ENCODE measurements at places on chromosomes 12 and 14.

DNA sequence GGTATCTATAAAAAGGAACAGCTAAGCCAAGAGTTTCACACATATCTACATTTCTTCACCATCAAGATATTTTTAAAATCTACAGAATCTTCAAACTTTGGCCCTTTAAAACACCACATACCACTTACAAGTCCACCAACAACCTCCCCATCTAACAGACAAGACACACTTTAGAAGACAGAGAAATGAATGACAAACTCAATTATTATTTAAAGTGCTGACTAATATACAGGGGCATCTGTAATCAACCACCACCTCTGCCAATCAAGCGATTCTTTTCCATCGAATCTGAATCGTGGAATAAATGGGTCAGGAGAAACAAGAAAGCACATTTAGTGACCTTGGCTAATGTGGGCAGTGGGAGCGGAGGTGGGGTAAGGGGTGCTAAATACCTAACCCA lies 7.7 kb downstream of the SETD3 start:
- no peak for DNase-seq

DNA sequence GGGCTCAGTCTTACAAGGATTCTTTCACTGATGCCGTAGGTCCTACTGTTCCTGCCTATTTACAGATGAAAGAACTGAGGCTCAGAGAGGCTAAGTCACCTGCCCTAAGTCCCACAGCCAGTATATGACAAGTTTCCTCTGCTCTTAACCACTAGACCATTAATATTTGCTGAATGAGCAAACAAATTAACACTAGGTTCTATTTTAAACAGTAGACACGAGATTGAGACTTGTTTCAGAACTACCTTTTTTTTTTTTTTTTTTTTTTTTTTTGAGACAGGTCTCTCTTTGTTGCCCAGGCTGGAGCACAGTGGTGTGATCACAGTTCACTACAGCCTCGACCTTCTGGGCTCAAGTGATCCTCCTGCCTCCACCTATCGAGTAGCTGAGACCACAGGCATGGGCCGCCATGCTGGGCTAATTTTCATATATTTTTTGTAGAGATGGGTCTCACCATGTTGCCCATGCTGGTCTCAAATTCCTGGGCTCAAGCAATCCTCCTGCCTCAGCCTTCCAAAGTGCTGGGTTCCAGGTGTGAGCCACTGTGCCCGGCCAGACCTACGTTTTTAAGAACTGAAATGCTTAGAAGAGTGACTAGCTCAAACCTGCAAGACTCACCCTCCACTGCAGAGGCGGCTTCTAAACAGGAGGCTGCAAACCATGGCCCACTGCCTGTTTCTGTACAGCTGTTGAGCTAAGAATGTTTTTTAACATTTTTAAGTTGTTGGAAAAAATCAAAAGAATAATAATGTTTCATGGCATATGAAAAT lies 12.9 kb downstream of the SYNE3 start:
- no peak for DNase-seq

GRCh38 chr12:69070319-69071090 lies 137.5 kb upstream of the CPM start:
- DNase-seq, result peak; percentile 47

- DNase-seq, result no peak
These were observed 18.8 kb downstream of the SLC35F4 start for GRCh38 chr14:57847096-57847495.

GRCh38 chr14:31582836-31583452 lies 21.7 kb downstream of the NUBPL start:
- no peak for DNase-seq

DNA sequence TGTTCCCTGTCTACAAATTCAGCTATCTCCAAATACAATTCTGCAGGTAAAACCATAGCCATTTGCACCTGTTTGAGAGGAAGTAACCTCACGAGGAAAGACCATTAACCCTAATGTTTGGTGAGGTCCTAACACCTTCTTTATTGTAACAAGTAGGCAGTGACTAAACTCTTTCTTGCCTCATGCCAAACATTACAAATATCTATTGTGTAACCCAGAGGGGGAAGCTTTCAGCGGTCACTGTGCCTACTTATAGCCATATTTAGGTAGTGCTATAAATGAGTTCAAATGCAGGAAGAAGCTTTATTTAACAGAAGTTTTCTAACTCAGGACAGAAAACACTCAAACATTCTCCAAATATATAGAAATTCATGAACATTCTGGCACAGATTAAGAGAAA lies 252.7 kb downstream of the LRFN5 start:
- DNase-seq, result no peak

- DNase-seq, result no peak
These were observed 31.9 kb upstream of the HIF1A start for GRCh38 chr14:61663312-61663979.

GRCh38 chr12:87413784-87414183 lies 615.4 kb downstream of the C12orf50 start:
- DNase-seq, result no peak

DNA sequence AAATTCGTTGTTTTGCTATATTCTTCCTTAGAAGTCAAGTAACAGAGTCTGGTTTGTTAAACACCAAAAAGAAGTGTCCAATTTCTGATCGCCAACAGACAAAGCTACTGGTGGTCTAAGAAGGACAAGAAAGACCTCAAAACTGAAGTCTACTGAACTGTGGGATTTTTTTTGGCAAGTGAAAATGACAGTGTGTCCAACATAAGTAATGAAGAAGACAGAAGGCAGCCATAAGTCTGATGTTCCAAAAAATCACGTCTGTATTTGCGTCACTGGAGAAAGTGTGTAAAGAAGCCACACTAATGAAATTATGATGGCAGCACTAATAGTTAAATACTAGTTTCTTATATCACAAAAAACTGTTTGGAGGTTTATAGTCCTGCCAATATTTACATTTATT lies 32.6 kb downstream of the WASHC3 start:
- DNase-seq, result no peak

DNA sequence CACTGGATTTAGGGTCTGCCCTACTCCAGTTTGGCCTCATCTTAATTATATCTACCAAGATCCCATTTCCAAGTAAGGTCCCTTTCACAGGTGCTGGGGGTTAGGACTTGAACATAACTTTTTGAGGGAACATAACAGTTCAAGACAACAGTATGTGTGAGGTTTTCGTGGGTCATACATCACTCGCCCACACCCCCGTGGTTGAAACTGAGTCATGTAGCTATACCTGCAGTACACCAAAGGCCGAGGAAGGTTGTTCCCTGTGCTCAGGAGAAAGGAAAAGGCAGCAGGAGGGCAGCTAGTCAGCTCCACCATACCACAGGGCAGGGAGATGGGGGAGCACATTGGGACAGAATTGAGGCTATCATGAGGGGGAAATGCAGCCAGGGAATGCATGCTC lies 167.0 kb downstream of the PPM1H start:
- DNase-seq, result peak; percentile 33

- no peak for DNase-seq
These were observed 6.4 kb upstream of the ALX1 start for GRCh38 chr12:85273381-85274314.

DNA sequence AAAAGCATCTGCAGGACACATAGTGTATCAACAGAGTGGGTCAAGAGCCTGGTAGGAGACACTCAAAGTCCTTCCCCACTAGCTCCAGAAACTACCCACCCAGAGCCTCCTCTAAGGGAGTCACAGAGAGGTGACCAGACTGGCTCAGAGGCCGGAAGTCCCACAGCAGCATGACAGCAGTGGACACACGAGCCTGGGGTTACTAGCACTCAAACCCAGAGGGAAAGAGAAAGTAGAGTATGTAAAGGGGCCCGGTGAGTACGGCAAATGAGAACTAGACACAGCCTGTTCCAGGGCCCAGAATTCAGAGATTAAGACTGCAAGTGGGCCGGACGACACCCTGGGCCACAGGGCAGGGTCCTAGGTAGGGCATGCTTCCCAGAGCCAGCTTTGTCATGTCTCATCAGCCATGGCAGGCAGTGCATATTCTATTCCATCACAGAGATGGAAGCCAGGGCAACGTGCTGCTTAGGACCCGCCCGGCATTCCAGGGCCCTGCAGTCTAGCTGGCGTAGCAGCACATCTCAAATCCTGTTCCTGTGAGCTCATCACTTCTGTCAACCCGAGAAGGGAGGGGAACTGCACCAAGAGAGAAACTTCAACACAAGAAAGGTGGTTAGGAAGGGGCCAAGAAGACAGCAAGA lies 4.2 kb downstream of the IFFO1 start:
- no peak for DNase-seq

DNA sequence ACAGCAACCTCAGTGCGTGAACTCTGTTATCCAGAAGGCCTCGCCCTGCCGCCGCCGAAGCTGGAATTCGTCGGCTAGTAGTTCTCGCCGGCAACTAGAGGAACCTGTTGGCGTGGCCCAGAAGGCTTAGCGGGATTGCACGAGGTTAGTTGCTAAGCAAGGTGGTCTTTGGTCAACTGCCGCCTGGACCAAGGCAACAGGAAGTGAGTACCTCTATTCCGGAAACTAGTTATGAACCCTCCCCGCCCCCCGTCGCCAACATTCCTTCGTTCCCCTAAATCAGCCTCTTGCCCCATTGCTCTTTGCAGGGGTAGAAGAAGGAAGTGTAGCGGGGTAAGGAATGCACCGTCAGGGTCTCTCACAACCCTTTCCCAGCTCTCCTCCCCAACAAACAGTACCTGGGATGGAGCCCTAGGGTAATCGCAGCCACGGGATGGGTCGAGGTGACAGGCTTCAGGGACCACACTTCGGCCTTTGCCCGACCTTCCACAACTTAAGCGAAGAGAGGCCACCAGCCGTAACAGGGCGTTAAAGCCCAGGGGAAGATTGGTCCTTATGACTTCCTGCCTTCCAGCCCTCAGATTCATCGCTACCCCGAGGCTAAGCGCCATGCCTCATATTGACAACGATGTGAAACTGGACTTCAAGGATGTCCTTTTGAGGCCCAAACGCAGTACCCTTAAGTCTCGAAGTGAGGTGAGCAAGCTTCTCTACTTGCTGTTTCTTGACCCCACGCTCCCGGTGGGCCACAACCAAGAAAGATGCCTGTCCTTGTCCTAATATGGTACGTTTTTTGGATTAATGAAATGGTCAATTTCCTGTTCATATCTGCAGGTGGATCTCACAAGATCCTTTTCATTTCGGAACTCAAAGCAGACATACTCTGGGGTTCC lies at the start of gene GMPR2:
GMPR2 (plus strand) TSS at position 285 of the 893 bp plus-strand sequence; CDS start at position 610, 325 bp downstream.
- no peak for DNase-seq

- DNase-seq, result no peak
These were observed 444.4 kb upstream of the ATP2B1 start for GRCh38 chr12:90152897-90153624.

DNA sequence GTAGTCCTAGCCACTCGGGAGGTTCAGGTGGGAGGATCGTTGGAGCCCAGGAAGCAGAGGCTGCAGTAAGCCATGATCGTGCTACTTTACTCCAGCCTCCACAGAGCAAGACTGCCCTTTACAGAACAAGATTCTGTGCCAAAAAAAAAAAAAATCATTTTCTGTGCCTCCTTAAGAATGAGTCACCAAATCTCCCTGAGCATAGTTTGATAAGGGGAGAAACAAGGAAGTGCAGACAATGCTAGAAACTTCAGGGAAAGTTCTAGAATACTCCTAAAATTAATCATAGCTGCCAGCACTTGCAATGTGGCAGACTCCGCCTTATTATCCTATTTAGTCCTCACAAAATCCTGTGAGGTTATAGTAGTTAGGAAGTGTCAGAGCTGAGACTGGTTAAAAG lies 74.5 kb downstream of the KCNK10 start:
- DNase-seq, result no peak

DNA sequence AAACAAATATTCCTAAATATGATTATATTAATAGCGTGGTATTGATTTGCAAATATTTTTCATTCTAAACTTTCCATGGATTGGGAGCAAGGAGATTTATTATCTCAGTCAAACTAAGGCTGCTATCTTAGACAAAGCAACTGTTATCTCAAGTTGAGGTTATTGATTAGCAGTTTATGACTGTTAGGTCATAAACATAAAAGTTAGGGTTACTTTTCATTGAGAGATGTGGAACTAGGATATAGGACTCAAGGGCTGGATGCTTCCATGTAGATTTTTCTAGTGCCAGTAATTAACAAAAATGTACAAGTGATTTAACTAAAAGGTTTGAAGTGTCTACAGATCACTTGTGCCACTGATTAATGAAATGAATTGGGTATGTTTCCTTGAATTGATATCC lies 19.1 kb downstream of the SCFD1 start:
- DNase-seq, result no peak

GRCh38 chr12:97757481-97758193 lies 295.0 kb downstream of the RMST start:
- no peak for DNase-seq

- no peak for DNase-seq
These were observed 186.6 kb upstream of the RMST start for GRCh38 chr12:97275728-97276590.

DNA sequence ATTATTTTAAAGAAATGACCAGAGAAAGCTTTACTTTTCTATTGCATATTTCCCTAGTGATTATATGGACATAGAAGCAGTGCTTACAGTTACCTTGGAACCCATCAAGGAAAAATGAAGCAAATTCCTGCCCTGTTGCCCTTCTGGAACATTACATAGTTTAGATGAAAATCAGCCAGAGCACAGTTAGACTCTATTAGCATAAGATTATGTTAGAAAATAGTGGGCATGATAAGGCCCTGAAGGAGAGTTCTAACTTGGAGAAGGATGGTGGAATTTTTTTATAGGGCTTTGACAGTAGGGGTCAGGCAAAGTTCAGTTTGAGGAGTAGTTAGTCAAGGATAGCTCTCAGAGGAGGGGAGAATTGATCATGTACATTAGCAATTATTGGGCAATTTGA lies 74.3 kb downstream of the FUT8 start:
- no peak for DNase-seq

- no peak for DNase-seq
These were observed 73.6 kb downstream of the ARID2 start for GRCh38 chr12:45803111-45803510.

DNA sequence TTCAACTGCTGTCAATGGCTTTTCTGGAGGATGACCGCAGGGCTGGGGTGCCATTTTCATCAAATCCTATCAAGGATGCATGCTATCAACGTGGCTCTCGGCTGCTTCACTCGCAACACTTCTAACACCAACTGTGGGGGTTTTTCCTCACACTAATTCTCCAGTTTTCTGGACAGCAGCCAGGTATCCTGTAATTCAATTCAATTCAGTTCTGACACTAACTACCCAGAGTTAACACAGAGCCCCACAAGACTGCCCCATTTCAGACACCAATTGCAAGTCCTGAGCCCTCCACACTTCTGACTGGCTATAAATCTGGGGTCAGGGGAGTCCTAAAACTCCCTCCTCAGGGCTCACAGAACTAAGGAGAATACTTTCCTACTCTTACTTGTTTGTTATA lies 55.3 kb upstream of the TMCC3 start:
- no peak for DNase-seq

DNA sequence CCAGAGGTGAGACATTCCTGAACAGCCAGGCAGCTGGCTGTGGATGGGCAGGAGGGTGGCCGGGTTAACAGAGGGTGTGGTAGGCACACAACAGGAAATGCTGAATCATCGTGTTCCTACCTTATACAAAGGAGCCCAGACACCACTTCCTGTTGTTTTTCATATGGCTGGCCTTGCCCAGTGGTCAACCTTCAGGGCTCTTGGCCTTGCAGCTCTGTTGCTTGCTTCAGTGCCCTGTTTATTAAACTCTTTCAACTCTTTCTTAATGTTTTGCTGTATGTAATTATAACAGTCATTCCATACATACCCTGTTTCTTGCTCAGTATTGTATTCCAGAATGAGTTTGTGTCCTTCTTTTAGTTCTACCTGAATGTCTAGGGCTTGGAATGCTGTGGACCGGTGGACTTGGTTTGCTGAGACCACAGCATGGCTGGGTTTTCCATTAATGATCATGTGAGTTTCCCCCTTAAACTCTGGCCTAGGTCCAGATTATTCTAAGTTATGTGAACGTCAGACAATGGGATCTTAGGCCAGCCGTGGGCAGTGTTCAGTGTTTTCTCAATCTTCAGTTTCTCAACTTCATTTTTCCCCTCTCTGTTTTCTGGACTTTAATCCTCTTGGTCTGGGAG lies 11.9 kb downstream of the CFAP54 start:
- DNase-seq, result peak; percentile 41
